ENCODE measurements at places on chromosomes 5 and 9. TPM values are rescaled to one million over a fixed set of nuclear protein-coding genes. Genes with fewer than 3 reads are reported as not detected.

Gene FUT7
- total RNA-seq = 0.39 TPM

Gene IFNA2
- not detected for total RNA-seq

Gene SRD5A1
- total RNA-seq = 6.0 TPM

Gene MEIKIN
- not detected for total RNA-seq

Gene PCDHGA11
- total RNA-seq = 6.1 TPM

Gene PTPN3
- 13.3 TPM for total RNA-seq

Gene NME5
- total RNA-seq = 1.3 TPM

Gene SOX30
- total RNA-seq = 0.10 TPM

Gene DBH
- under 0.01 TPM for total RNA-seq

Gene SLC6A19
- total RNA-seq = not detected

Gene SPINK6
- not detected for total RNA-seq

Gene C5
- total RNA-seq = 10.3 TPM

Gene DMRTA1
- 0.79 TPM for total RNA-seq

All from skin of body (tissue), 3 donors.